Dermis microvascular lymphatic vessel endothelial cell (primary cell): ENCODE measurements at places on chromosomes 7 and 10. TPM values are rescaled to one million over a fixed set of nuclear protein-coding genes. Genes with fewer than 3 reads are reported as not detected.

DNA sequence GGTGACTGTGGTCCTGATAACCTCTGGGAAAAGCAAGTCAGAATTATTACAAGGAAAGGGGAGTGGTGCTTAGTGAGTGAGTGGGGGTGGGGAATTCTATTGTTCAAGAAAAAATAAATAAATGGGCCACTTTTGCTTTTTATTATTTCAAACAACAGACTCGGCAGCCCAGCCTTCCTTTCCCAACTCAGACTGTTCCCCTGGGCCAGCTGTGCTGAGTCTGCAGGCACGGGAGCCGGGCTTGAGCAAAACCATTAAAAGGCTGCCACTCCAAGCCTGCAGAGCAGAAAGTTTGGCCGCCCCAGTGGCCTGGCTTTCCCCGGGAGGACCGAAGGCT lies 90.0 kb downstream of the PLXNA4 start:
- peak; percentile 94 for DNase-seq

DNA sequence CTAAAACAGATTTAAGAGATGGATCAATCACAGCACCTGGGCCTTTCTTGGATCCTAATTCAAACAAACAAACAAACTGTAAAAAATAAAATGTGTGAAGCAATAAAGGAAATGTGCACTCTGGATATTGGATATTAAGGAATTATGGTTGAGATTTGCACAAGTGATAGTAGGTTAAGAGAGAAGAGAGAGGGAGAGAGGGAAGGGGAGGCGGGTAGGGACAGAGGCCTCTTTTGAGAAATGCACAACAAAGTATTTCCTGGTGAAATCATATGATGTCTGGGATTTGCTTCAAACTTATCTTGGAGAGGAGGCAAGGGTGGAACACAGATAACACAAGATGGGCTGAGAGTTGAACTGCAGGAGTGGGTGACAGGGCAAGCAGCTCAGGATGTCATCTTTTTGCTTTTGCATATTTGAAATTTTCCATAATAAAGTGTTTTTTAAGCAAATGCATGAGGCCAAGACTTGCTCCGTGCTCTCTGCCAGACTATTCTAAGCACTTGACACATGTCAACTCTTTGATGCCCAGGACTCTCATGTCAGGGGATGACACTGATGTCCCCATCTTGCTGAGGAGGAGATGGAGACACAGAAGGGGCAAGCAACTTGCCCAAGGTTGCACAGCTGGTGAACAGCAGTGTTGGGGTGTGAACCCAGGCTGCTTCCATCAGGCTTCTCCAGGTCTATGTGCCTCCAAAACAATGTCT lies 9.1 kb upstream of the AEBP1 start:
- no peak for DNase-seq

GRCh38 chr10:129765664-129766550 lies 198.2 kb downstream of the EBF3 start:
- no peak for DNase-seq

DNA sequence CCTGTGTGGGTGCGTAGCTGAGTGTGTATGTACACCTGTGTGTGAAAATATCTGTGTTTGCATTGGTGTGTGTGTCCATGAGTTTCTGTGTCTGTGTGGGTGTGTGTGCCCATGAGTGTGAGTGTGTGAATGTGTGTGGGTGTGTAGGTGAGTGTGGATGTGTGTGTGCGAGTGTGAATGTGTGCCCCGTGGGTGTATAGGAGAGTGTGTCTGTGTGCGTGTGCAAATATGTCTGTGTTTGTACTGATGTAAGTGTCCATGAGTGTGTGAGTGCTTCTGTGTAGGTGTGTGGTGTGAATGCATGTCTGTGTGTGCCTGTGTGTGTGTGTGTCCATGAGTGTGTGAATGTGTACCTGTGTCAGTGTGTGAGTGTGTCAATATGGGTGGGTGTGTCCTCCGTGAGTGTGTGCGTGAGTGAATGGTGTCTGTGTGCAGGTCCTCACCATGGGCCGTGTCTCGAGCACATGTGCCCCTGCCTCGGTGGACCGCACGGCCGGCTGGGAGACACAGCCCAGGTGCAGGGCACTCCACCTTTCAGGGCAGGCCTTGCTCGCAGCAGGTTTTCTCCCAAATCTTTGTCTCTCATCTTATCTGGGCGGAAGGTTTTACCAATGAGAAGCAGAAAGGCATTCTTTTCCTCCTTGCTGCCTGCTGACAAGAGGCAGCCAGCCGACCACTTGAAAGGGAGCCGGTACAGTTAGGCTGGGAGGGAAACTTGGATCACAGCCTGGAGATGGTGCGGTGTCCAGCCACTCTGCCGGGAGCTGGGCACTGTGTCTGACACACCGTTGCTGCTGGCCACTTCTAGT lies 107.1 kb upstream of the FAM20C start:
- DNase-seq: no peak

DNA sequence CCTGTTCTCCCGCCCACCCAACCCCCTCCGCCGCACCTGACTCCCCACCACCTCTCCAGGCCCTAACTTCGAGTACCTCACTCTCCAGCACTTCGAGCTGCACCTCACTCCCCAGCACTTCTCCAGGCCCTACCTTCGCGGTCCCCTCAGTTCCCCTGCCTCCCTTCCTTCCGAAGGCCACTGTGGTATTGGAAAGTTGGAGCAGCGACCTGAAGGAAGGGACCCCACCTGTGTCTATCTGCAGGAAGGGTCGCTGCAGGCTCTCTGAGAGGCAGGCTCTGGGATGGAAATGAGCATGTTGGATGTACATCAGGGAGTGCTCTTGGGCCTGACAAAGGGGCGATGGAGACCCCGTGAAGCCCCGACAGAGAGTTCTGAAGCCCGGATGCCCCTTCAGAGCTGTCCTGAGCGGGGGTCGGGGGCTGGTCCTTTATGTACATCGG lies 122.2 kb downstream of the PRKAG2 start:
- DNase-seq: no peak

DNA sequence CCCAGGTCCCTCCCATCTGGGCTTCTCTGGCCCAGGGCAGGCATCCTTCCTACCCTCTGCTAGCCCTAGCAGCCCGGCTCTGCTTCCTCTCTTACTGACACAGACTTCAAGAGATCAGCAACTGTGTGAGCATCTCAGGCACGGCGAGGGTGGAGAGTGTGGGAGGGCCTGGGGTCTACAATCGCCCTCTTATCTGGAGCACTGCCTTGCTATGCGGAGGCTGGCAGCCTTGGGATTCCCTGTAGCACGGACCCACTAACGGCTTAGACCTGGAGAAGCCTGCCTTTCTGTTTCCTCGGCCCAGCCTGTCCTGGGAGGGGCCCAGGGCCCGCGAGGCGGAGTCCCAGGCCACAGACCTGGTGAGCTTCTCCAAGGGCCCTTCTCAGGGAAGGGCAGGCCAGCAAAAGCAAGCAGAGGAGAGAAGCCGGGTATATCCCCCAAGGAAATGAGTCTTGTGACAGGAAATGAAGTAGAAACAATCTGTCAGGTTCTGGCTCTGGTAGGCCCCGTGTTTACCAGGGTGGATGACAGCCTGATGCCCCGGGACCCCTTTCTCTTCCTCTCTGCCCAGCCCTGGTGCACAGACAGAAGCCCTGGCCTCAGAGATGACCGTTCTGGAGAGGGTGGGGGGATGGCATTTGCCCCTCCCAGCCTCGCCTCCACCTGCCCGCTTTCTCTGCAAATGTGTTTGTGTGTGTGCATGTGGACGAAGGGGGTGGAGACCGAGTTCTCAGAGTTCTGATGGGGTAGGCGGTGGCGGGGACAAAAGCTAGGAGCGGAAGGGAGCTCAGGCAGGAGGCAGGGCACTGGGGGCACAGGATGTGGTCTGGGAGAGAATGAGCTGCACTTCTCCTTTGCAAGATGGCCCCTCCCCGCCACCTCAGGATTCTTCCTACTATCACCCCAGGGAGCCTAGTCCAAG lies 2.5 kb downstream of the LRCH4 start:
- peak; percentile 64 for DNase-seq

GRCh38 chr7:128390871-128391565 lies 18.8 kb downstream of the IMPDH1 start:
- no peak for DNase-seq

- peak; percentile 47 for DNase-seq
Measured at GRCh38 chr7:816751-817671, 15.3 kb upstream of the SUN1 start.

DNA sequence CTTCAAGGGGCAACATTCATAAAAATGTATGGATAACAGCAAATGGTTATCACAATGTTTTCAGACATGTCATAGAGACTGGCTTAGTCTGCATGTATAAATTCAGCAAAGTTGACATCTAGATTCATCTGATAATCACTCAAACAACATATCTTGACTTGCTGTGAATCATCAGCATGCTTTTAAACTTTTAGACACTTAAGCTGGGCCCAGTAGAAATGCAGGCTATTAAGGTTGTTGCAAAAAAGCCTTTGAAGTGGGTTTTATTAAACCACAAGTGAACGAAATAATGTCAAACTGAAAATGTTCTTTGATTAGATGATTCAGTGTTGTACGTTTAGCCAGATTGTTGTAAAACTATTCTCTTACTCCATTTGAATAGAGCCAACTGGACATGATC lies 759.6 kb downstream of the NXPH1 start:
- no peak for DNase-seq

Gene PLOD3
- 27.2 and 35.4 TPM in 2 replicates for total RNA-seq

Gene NYAP1
- total RNA-seq: 2.1 and 3.9 TPM in 2 replicates

Gene PLCE1
- 1.0 and 6.7 TPM in 2 replicates for total RNA-seq
